ENCODE measurements at places on chromosomes 7 and 10.

GRCh38 chr10:69353977-69354635 is 62.6 kb downstream of the TACR2 start:
- no peak for DNase-seq

- no peak for DNase-seq
Observed at GRCh38 chr10:36880898-36881297, 244.5 kb upstream of the ANKRD30A start.

DNA sequence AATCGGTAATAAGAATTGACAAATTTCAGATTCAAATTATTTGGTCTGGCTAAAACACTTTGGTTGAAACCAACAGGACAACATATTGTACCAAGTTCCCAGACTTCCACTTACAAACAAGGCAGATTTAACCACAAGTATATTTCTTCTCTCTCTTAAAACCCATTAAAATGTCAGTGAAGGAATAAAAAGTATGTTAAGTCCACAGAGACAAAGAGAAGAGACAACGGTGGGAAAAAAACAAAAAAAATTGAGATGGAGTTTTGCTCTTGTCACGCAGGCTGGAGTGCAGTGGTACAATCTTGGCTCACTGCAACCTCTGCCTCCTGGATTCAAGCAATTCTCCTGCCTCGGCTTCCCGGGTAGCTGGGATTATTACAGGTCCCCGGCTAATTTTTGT is 16.3 kb downstream of the TM9SF3 start:
- DNase-seq = no peak

DNA sequence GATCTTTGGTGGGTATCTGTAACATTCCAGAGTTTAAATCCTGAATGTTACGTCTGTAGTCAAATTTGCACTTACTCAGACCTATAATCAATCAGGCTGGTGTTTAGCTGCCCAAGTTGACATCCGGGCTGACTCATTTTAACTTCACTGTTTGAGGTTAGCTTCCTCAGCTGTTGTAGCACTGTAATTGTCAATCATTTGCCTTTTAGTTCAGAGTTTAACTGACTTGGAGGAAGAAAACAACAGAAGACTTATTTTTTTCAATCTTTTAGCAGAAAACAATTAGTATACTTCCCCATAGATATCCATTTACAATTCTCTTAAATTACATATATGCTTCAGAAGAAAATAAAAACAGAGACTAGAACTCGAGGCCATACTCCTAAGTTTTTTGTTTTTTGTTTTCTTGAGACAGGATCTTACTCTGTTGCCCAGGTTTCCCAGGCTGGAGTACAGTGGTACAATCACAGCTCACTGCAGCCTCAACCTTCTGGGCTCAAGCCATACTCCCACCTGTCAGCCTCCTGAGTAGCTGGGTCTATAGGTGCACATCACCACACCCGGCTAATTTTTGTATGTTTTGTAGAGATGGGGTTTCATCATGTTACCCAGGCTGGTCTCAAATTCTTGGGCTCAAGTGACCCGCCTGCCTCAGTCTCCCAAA is 38.5 kb upstream of the LRRC17 start:
- DNase-seq = peak; percentile 51

DNA sequence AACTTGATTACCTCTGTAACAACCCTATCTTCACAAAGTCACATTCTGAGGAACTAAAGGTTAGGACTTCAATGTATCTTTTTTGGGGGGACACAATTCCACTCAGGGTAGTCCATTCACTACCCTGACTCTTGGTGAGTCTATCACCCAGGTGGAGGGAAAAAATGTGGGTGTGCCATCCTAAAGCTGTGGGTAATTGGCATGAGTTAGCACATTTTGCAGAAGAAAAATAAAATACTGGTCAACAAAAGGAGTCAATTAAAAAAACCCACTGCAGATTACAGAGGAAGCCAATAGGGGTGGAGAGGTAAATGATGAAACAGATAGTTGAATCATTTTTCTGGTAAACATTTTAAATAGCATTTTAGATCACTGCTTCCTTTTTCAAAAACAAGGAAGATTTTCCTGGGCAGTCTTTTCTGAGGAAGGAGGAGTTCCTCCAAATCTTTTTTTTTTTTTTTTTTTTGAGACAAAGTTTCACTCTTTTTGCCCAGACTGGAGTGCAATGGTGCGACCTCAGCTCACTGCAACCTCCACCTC is 5.1 kb upstream of the BLVRA start:
- DNase-seq = no peak

DNA sequence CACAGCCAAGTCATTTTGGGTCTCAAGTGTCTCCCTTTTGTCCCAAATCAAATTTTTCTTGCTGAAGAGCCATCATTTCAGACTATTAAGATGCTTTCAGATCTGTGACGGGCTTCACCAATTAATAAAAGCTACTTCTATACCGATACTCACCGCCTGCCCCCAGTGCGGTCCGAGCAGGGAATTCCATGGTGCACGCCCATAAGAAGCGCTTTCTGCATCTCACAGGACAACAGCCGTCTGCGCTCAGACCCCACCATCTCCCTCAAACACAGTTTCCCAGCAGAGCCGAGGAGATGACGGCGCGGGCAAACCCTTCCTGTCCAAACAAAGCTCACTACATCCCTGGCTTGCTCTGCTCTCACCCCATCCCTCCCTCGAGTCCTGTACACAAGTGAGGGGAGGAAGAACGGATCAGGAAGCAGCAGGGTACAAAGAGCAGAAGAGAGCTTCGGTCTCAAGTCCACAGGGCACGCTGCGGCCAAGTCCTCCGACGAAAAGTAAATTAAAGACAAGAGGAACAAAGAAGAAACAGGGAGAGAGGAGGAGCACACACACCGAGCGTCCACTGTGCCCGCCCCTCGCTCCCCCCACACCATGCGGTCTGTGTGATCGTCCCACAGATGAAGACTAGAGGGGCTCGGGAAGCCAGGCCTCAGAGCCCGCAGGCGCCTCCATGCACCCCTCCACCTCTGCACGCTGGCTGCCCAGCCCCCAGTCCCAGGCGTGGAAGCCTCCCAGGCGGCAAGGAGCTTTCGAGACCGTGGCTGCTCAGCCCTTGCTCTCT is 121.9 kb downstream of the MAD1L1 start:
- DNase-seq = no peak

DNA sequence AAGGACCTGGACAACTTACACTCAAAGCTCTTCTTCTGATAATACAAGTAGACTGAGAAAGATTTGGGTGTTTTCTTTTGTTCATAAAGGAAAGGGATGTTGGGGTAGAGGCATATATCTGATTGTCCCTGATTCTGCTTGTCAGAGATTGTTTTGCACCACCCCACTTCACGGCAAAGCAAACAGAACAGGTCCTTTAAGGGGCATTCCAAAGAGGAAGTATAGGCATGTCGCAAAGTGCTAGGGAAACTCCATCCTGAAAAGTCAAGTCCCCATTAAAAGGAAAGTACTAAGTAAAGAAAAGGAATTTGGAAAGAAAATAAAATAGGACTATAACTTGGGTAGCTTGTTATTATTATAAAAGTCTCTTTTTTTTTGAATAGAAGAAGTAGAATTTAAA is 233.0 kb downstream of the DNAJB9 start:
- no peak for DNase-seq

GRCh38 chr7:15764010-15764409 is 77.5 kb upstream of the MEOX2 start:
- no peak for DNase-seq

GRCh38 chr7:76411626-76412025 is 2.1 kb upstream of the SSC4D start:
- DNase-seq = no peak

DNA sequence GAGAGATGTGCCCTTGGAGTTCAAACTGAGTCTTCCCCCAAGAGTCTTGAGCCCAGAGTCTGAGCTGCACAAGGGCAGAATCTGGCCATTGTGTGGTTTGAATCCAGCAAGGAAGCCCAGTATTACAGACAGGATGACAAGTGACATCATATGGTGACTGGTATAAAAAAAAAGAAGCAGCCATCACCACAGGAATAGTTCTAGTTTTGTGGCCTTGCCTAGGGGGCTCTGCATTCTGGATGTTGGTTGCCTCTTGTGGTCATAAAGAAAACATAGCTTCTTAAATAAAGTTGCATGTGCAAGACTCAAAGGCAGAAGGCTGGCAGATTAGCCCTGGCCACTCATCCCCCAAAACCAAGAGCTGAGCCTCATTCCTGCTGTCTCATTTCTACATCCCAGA is 16.8 kb upstream of the LRRC72 start:
- DNase-seq = no peak

DNA sequence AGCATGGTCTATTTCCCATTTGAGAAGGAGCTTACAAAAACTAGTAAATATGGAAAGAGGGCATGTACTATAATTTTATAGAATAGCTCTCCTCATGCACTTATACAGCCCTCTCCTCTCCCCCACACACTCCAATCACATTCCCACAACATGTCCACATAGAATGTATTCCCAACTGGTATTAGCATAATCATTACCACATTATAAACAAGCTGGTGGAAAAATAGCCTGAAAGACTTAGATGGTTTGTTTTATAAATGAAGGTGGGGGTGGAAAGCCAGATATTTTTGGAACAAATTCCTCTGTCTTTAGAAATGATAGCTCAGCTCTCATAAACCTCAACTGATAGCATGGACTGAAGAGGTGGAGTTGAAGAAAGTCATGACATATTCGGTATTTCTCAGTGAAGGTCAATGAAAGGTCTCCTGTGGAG is 410.1 kb downstream of the SUGCT start:
- no peak for DNase-seq

DNA sequence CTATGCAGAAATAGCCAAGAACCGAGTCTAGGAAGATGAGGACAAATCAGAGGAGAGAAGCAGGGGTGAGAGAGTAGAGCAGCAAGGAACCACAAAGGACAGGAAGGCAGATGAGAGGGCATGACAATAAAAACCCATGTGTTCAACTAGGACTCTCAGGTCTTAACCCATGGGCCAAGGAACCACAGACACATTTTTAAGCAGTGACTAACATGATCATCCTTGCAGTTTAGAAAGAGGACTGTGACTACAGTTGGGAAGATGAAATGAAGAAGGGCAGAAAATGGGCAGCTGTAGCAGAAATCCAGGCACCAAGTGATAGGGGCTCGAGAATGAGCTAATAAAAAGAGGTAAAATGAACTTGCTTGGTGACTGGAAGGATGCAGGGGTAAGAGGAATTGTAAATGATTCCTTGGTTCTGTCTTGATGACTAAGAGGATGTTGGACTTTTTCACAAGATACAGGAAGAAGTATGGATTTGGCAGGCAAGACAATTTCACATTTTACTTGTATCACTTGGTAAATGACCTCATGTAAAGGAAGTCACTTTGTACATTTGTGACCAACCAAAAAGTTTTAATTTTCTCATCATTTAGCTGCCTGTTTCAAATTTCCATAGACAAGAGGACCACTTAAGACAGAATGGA is 22.8 kb downstream of the SGMS1 start:
- no peak for DNase-seq

DNA sequence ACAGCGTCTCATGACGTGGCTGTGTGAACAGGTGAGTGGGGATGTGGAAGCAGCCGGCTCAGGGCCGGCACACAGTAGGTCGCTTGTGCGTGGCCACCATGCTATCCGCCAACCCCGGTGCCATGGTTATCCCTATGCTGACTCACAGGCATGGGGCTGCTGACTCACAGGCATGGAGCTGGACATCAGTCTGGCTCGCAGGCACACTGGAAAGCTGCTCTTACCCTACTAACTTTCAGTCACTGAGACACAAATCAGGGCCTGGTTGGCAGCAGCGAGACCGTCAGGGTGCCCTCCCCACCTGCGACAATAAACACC is 341.9 kb downstream of the PTPRN2 start:
- no peak for DNase-seq

DNA sequence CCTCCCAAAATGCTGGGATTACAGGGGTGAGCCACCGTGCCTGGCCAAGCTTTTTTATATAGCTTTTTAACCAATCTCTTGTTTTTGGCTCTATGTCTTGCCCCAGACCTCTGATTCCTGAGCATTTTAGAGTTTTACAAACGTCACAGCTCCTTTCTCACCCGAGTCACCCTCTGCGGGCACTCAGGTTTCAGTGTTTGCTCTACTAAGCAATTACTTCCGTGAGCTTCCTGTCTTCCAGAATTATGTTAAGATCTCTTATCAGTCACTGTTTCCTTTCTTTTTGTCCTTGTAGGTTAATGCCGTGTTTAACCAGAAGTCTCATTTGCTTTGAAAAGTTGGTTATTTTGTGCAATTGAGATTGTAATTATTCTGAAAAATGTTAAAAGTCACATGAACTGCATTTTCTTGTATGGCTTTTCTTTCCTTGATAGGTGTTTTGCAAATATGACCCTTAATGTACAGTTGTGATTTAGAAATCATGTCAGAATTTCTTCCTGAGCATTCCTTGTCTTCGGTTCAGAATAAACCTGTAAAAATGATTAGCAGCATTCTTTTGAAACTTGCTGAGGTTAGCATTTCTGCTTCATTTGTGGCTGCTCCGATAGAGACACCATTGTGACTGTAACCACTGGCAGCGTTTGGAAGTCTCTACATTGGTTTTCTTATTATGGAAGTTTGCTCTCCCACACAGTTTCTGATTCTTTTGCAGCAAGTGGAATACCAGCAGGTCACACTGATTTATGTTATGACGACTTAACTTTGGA is 4.5 kb upstream of the HKDC1 start:
- no peak for DNase-seq

GRCh38 chr10:77614778-77615625 is 22.6 kb downstream of the KCNMA1 start:
- DNase-seq = no peak

- DNase-seq = no peak
Observed at GRCh38 chr10:89042562-89042961, 52.0 kb downstream of the FAS start.

GRCh38 chr10:103265717-103266329 is 11.1 kb upstream of the INA start:
- no peak for DNase-seq

DNA sequence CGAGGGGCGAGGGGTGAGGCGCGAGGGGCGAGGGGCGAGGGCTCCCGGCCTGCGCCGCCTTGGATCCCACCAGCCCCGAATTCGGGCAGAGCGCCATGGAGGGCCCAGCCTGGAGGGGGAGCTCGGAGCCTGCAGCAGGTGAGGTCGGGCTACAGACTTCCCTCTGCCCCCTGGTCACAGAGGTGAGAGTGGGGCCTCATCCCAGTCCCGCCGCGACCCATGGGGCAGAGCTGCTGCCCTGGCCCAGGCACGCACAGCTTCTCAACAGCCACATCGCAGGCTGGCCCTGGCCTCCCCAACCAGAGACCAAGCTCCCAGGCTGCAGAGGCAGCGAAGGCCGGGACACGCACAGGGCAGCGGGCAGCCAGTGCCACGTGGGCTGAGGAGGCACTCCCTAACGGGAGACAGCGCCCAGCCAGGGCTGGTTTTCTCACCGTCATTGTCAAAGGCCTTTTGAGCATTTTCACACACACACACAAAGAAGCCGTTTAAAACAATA is 191.8 kb downstream of the PTPRN2 start:
- no peak for DNase-seq

- no peak for DNase-seq
Observed at GRCh38 chr10:84473136-84473535, 144.7 kb downstream of the CCSER2 start.

DNA sequence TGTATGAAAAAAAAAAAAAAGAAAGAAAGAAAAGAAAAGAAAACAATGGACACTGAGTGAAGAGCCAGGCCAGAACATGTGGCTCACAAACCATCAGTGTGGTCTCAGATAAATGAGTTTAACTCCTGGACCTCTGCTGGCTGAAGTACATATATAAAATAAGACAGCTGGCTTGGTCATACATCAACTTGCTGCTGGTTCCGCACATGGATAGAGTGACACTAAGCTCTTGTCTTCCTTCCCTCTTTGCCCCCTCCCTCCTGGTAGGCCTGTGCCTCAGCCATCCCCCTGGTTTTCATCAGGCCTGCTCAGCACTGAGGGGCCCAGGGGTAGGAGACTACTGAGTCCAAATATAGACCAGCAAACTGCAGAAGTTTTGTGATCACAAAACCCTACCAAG is 58.1 kb upstream of the DGKI start:
- no peak for DNase-seq

Measured in GM12878 (cell line).